ENCODE measurements at places on chromosomes 3 and 15.

DNA sequence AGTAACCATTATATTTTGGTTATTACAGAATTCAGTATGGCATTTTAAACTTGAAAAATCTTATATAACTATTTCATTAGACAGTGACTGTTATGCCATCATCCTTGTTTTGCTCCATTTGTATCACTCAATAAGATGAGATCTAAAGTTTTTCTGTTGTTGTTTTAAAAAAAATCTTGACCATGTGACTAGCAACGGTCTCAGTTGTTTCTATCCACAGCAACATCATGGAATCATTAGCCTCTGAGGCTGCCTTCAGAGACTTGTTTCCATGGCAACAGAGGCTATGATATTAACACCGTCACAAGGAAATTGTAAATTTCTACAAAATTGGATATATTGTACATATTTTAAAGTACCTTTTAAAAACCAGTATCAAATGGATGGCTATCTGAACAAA, 129.8 kb downstream of the DLG1 start:
- no peak for DNase-seq

GRCh38 chr3:129599607-129600006, 6.9 kb downstream of the PLXND1 start:
- DNase-seq: no peak

- no peak for DNase-seq
These were observed 15.9 kb upstream of the LTF start for GRCh38 chr3:46480491-46481195.

DNA sequence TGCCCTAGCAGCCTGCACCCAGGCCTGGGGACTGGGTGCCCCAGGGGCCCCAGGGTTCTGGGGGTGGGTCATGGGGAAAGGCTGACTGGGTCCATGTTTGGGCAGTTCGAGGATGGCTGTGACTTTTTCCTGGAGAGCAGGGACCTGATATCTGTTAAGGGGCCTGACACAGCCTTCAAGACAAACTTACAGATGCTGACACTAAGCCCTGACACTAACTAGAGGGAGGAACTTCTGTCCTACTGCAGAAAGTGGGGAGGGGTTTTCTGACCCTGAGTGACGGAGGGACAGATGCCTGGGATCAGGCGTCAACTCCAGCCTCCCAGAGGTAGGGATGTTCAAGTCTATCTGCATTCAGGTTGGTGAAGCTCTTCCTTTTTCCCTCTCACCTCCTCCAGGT, 45.0 kb upstream of the SLC6A11 start:
- DNase-seq: no peak

DNA sequence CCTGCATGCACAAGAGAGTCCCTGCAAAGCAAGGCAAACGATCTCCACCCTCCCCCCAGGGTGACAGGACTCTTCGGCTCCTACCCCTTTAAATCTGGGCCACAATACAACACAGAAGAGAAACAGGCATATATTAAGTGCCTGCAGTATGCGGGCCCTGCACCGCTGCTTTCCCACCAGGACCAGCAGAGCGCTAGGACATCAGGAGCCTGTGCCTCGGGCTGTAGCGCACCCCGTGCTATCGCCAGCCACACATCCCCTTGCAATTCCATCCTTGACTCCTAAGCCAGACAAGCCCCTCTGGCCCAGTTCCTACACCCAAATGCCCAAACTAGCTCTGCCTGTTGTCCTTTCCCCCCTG, 4.1 kb downstream of the GALNT15 start:
- DNase-seq: no peak

DNA sequence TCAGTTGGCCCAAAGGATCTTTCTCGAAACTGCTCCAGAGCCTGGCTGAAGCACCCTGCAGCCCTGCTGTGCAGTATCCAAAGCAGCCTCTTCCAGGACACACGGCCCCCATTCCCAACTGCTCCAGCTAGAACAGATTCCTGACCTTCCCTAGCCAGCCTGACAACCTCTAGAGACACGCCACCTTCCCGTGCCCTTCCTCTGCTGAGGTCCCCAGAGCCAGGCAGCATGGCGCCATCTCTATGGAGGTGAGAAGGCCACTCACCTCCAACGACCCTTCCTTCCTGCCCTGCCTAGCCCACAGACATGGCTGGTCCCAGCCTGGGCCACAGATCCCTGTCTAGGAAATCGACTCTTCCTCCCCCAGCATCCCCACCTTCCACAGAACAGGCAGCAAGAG, 3.1 kb downstream of the KIF7 start:
- DNase-seq: no peak

GRCh38 chr3:196121066-196121465, 39.2 kb upstream of the TFRC start:
- no peak for DNase-seq

GRCh38 chr3:65334045-65334665, 646.4 kb upstream of the ADAMTS9 start:
- DNase-seq: no peak

DNA sequence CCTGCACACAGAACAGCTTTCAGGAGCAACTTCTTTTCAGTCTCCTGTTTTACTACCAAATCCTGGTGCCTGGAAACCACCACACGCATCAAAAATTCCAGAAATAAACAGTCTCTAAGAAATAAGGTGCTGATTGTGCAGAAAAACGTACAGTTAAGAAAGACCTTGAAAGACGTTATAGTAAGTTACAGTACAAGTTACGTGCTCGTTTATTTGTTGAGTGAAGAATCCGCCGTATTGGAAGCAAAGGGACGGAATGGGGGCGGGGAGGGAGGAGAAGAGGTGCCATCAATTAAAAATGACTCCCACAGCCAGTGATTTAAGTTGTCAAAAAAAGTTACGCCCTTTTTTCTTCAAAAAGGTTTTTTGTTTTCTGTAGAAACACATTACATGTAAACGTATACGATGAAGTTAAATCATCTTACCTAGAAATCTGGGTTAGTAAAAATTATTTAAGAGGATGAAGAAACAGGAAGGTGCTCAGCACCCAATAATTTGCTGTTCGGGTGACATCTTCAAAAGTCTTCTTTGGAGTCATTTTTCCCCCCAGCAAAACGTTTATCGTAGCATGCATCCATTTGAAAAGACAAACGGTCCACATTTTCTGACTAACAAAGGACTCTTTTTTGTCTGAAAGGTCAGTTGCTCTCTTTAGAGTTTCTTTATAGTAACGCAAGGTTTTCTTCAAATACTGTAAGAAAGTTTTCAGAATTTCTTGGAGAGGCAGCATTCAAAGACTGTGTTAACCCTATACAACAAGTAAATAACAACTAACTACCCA, 782 bp upstream of the UACA start:
- DNase-seq: no peak

DNA sequence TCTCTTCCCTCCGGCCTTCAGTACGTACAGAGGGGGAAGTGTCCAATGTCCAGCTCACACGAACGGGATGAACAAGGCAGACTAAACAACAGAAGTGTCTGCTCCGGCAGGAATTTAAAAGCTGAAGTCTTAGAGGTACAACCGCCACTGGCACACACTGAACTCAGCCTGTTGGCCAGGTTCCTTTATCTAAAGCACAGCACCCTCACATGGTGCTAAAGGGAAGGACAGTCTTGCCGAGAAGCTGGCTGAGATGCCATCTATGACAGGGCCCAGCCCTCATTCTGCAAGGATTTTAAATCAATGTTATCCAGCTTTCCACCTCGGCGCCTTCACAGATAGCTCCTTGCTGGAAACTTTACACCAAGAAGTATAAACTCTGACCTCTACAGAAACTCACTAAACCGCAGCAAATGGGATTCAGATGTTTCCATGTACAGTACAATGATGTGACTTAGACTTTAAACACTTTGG, 2.8 kb downstream of the ADAMTS17 start:
- peak; percentile 30 for DNase-seq

DNA sequence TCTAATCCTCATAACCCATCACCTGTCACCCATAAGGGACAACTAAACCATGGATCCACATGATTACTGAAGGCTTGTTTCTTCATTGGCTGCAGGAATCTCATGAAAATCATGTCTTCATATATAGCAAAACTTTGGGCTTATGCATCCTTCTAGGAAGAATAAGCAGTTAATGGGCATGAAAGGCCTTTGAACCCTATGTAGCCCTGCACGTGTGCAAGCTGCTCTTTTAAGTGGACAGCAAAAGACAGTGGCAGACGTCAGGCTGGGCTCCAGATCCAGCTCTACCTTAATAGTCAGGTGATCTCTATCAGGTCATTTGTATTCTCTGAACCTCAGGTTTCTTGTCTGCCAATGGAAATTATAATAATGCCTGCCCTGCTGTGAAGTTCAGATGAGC, 18.9 kb downstream of the CYP19A1 start:
- no peak for DNase-seq

GRCh38 chr3:25420147-25420546, 7.9 kb upstream of the RARB start:
- no peak for DNase-seq

- DNase-seq: no peak
These were observed 16.7 kb upstream of the CCDC174 start for GRCh38 chr3:14634763-14635400.

GRCh38 chr3:139104062-139104461, 59.4 kb upstream of the PRR23C start:
- no peak for DNase-seq

- no peak for DNase-seq
These were observed 269.2 kb upstream of the LRTM1 start for GRCh38 chr3:55197021-55197420.

DNA sequence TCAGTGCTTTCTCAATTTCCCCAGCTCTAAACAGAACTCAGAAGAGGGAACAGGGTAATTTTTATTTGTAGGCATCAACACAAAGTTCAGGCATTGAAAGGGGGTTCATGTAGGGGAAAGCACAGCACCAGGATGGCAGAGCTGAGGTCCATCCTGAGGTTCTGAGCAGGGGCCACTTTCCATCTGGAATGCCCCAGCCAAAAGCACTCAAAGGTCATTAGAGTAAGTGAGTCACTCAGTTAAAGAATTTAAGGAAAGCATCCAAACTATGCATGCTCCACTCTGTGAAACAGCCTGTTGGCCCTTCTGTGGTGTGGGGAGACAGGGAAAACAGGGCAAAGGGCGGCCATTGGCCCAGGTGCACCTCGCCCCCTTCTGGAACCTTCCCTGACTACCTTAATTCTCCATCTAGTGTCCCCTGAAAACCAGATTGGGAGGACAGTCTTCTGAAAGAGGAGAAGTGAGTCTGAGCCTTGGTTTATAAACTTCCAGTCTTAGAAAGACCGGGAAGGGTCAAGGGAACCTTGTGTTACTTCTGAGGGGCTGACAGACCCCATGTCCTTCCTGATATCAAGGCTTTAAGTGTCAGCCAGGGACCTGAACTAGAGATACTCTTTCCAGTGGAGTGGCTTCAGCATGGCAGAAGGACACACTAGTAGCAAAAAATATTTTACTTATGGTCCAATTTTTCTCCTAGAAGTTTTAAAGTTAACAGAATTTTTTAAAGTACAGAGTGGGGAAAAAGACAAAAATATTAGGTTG, 133.3 kb downstream of the MYLK start:
- no peak for DNase-seq

GRCh38 chr3:32869513-32870047, 51.8 kb downstream of the TRIM71 start:
- no peak for DNase-seq

- DNase-seq: no peak
These were observed 111.4 kb downstream of the PGPEP1L start for GRCh38 chr15:98896002-98896721.

GRCh38 chr3:179410331-179410730, 40.9 kb downstream of the GNB4 start:
- DNase-seq: no peak

DNA sequence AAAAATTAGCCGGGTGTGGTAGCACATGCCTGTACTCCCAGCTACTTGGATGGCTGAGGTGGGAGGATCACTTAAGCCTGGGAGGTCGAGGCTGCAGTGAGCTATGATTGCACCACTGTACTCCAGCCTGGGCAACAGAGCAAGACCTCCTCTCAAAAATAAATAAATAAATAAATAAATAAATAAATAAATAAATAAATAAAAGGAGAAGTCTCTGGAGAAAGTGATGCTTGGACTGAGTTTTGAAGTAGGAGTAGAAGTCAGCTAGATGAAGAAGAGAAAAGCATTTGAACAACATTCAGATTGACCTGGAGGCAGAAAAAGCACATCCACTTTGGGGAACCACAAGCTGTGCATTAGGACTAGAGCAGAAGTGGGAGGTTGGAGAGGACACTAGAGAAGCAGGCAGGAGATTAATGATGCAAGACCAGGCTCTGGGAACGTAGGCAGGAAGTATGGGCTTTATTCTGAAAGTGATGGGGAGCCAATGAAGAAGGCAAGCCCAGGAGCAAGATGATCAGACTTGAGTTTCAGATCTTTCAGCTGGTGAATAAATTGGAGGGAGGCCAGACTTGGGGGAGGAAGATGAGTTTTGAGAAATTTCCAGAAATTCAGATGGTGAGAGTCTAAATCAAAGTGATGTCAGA, 48.7 kb downstream of the KLHL6 start:
- DNase-seq: no peak

DNA sequence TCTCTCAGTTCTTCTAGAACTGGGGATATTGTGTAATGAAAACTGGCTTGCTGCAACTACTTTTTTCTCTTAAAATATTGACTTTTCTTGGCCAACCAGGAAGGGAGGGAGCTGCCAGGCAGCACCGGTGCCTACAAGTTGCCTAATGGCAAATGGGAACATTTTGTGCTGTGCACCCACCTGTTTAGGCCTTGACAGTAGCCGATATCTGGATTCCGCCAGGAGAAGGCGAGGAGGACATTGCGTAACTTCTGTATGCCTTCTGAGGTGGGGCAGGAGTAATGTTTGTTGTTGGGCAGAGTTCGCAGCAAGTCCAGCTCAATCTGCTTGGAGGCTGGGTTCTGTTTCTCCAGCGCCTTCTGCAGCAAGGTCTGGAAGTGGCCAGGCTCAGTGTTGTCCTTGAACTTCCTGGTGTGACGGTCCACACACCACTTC, 64.9 kb downstream of the TBC1D2B start:
- DNase-seq: no peak

DNA sequence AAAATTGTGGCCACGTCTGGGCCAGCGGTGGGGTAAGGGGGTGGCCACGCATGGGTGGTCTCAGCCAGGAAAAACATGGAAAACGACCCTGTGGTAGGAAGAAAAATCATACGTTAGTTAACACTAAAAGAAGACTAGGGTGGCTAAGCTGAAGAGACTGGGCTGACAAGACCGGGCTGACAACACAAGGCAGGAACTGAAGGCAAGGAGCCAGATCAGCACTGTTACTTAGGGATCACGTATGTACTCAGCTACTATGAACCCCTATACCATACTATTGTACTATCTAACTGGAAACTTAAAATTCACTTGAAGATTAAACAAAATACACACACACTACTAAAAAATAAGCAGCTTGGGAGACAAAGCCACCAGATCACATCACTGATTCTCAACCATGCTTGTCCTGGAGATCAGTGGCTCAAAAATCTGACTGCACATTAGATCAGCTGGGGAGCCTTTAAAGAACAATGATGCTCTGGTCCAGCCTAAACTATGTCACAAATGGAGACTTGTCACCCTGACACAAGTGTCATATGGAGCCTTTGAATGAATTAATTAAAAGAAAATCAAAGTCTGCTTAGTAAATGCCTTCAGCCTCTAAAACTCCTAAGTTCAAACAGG, 442.2 kb downstream of the SHQ1 start:
- DNase-seq: no peak

DNA sequence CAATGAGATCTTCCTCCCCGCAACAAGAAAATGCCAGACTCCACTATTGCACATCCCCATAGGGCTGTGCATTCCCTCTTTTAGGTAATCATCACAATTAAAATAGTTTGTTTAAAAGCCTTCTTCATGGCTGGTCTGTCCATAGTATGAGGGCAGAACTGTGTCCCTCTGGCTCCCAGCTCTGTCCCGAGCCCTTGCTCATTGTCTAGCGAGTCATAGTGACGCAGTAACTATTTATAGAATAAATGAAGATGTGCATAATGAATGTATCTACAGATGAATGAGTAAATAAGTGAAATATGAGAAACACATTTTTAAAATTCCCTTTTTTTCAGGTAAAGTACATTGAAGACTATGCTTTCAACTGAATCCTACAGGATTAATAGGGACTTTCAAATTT, 128.4 kb upstream of the TMC3 start:
- DNase-seq: no peak
